IMR-90 (cell line): ENCODE measurements at places on chromosomes 2 and 18.

DNA sequence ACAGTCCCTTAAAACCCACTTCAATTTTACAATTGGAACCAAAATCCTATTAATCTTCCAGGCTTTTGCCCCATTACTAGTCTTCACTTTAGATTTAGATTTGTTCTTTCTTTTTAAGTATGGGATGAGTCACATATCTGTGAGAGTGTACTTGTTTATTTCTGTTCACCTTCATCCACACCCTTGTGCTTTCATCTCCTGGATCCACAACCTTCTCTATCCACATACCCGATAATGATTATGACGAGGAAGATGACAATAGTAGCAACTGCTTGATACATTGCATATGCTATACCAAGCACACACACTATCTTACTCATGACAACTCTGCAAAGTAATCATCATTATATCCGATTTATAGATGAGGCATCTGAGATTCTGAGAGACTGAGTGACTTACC, 297.3 kb downstream of the PLCL1 start:
- DNase-seq, result no peak

GRCh38 chr18:58288921-58289797, 245.1 kb downstream of the NEDD4L start:
- DNase-seq, result peak; percentile 65

DNA sequence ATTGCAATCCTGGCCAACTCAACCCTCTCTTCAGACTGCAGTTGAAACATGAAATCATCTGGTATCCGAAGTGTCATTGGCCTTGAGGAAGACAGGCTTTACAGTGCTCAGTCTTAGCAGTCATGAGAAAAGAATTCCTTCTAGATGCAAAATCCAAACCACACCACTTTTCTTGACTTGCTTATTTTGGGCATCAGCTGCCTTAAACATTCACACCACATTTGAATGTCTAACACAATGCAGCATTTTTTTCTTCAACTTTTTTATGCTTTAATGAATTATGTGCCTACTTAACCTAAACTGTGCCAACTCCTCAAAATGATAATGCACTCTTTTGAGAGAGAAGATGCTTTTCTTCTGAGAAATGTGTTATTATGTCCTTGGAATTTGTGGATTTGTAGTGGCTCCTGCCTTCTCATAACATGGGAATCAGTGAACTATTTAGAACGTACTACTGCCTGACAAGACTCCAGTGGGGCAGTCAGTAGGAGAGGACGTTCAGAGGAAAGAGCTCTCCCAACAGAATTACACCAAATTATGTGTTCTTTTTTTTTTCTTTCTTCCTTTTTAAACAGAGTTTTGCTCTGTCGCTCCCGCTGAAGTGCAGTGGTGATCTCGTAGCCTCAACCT, 3.2 kb upstream of the FAM98A start:
- DNase-seq, result peak; percentile 46

- no peak for DNase-seq
These were observed 151.8 kb upstream of the SLC14A2 start for GRCh38 chr18:45463451-45463850.

- DNase-seq, result no peak
These were observed 169.2 kb upstream of the CCDC68 start for GRCh38 chr18:55128437-55128836.

- no peak for DNase-seq
These were observed 360.8 kb upstream of the SPHKAP start for GRCh38 chr2:228542277-228542676.

DNA sequence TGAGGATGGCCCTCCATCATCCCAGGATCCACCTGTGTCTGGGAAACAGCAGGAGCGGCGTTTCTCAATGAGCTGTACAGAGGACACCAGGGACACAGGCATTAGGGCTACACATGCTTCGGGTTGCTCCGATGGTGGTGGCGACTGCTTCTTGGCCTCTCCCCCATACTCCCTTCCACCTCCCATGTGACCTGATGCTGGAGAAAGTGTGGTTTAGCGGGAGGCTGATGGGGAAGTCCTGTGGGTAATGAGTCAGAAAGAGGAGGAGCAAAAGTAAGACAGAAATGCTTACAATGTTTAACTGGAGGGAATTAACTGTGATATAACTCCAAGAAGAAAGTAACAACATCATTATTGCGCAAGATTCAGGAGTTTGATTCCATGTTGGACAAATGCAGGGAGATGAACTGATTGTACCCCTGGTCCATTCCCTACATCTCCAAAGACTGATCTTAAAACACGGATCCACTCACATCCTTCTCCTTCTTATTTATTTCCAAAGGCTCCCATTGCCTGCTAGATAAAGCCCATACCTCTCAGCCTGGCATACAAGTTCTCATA, 186.6 kb downstream of the NRP2 start:
- peak; percentile 61 for DNase-seq

GRCh38 chr18:7079231-7079630, 38.4 kb downstream of the LAMA1 start:
- DNase-seq, result no peak

DNA sequence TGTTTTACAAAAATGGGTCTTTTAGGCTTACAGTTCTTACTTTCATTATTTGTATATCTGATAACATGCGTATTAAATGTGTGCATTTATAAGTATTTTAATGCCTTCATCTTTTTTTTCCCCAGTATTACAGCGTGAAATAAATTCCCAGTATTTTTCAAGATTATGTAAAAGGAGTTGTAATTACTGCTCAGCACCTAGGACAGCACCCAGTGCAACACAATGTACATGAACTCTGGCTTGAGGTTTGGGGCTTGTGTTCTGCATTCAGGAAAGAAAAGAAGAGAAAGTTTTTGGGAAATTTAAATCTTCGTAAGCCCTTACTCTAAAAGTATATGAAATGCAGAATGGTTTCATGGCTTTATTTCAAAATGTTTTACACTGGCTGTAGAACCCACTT, 16.7 kb downstream of the ZNF638 start:
- DNase-seq, result peak; percentile 65

DNA sequence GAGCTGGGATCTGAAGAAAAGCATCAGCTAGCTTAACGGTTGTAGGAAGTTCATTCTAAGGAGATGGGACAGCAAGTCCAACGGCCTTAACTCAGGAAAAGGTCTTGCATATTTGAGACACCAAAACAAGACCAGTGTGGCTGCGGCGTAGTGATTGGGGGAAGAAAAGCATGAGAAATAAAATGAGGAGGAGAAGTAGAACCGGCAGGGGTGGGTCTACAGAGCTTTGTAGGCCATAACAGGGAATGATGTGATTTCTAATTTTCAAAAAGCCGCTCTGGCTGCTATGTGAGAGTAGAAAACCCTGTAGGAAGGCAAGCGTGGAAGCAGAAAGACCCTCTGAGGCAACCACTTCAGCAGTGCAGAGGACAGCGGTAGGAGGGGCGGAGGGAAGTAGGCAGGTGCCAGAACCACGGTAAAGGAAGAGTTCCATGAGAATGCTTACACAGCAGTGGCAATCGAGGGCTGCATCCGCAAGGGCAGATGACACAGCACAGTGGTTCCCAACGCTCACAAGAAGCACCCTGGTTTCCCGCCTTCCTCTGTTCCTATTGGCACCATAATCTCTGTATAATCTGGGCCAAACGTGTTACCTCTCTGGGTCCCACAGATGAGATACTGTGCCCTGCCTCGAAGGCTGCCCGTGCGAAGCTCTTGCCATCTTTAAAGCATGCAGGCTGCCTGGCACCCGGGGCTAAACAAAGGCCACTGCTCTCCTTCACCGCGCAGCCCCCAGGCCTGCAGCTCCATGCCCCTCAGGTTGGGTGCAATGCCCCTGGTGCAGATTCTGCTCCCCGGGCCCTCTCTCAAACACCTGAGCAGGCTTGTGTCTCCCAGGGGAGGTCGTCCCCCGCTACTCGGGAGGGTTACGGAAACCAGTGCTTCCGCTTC, 795 bp downstream of the ANKRD39 start:
- no peak for DNase-seq

GRCh38 chr2:236164925-236165841, 3.0 kb downstream of the GBX2 start:
- no peak for DNase-seq

DNA sequence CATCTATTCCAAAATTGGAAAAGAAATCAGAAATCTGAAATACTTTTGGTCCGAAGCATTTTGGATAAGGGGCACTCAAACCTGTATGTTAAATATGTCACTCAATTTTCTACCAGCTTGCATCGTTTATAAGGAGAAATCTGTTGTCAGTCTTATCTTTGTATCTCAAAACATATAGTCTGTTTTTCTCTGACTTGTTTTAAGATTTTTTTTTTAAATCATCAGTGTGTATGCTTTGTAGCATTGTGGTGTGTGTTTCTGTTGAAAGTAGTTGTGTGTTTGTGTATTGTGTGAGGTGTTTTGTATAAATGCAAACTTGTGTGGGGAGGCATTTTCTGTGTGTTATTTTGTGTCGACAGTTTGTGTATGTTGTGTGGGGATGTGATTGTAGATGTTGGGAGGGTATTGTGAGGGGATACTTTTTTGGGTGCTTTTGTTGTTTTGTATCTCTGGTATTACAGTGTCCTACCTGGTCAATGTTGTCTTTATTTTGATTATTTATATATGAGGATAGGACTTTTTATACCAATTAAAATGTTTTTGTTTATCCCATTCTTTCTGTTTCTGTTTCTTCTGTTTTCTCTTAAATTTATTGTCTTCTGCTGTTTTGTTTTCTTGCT, 30.9 kb downstream of the SMCHD1 start:
- no peak for DNase-seq

DNA sequence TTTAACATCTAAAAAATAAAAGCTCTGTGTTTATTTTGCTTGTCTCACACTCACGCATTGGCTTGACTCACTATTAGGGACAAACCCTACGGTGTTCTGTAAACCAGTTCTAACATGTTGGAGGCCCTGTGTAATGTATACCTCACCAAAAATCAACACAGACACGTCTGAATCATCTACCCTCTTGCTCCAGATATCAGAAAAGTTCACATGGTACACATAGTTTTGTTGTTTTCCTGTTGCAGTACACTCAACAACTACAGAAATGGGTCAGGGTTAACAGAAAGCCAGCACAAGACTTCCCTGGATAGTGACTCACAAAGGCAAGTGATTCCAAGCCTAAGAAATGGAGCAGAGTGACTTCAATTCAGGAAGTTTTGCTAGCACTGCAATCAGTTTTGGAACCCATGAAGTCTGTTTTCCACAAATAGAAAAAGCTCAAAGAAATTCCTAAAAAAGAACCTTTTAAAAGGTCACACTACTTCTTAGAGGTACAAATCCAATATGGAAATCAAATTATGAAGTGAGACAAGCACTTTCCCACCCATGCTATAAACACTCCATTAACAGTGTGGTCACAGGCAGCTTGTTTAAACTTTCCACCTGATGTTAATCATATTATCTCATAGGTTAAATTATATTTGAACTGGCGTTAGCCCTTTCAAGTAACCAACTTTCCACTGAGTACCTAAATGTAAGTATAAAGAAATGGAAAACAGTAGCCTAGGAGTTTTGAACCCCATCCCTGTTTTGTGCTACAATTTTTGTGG, 87.4 kb downstream of the GAREM1 start:
- peak; percentile 98 for DNase-seq

- DNase-seq, result no peak
These were observed 46.8 kb downstream of the TNS1 start for GRCh38 chr2:217955881-217956493.

DNA sequence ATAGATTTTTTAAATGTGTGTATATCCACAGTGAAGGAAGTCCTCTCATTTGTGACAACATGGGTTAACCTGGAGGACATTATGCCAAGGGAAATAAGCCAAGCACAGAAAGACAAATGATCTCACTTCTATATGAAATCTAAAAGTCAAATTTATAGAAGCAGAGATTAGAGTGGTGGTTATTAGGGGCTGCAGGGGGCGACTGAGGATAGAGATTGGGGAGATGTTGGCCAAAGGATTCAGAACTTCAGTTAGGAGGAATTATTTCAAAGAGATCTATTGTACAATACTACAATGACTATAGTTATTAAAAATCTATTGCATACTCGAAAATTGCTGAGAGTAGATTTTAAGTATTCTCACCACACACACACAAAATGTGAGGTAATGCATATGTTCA, 252.4 kb upstream of the SLC39A10 start:
- no peak for DNase-seq

GRCh38 chr18:22650247-22650646, 232.5 kb upstream of the CTAGE1 start:
- DNase-seq, result no peak

DNA sequence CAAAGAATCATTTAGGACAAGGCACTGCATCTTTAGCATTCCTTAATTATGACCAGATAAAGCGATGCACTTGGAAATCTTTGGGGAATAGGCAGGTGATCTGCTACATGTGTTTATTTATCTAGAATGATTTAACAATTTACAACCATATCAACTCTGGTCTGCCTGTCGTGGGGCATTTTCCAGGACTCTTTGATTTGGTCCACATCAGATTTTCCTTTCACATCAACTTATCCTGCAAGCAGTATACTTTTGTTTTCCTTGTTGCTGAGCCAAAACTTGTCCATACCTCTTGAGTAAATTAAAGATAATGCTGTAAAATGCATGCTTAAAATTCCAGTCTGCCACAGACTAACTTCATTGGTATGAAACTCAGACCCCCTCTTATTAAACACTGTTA, 312.4 kb upstream of the TCF4 start:
- DNase-seq, result peak; percentile 65

GRCh38 chr2:199602896-199603717, 145.4 kb upstream of the SATB2 start:
- no peak for DNase-seq

DNA sequence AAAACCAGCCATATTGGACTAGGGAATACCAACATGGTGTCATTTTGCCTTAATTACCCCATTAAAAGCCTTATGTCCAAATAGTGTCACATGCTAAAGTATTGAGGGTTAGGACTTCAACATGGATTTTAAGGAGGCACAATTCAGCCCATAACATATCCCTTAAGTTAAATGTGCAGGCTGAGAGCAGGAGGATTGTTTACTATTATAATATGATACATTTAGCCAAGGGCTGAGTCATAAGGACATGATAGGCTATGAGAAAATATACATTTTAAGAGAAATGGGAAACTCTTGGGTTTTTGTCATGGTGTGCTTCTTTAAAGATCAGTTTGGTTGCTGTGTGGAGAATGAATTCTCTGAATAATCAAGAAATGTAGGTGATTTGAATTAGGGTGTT, 136.8 kb downstream of the RDH14 start:
- peak; percentile 70 for DNase-seq

- peak; percentile 64 for DNase-seq
These were observed 683 bp downstream of the STK39 start for GRCh38 chr2:168246483-168247340.

- DNase-seq, result peak; percentile 68
These were observed 14.7 kb downstream of the ROCK2 start for GRCh38 chr2:11329776-11330175.

- peak; percentile 72 for DNase-seq
These were observed 12.8 kb upstream of the IHH start for GRCh38 chr2:219073413-219074129.
